Right kidney (tissue), 9 donors: ENCODE measurements at places on chromosomes 11 and 22.

DNA sequence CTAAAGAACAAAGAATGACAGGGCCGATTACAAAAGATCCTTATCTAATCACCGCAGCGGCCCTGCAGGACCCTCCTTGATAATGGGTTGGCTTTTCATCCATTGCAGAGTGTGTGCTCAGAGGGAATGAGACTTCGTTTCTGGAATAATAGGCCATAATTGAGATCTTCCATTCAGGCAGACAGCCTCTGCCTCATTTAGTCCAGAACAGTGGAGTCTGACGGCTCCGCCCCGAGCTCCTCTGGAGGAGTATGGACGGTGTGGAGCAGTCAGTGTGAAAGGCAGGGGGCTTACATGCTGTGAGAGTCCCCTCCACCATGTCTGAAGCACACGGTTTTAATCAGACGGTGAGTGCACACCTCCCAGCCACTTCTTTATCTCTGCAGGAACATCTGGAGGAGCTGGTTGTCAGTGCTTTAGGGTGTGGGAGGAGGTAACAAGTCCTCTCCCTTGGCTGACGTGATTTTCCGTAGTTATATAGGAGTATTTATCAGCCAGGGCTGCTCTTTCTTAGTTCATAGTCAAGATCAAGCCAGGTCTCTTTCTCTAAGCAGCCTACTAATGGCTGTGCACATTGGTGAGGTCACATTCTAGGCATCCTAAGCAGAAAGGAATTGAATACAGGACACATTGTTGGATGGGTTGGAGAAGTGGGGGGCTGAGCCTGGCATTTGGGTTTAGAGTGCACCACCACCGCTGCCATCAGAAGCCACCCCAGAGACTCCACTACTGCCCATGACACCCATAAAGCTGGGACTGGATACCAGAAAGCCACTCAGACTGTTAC, 1477.9 kb downstream of the TBC1D22A start:
- no peak for DNase-seq

GRCh38 chr11:84497981-84498411, 1129.1 kb downstream of the DLG2 start:
- DNase-seq = no peak

DNA sequence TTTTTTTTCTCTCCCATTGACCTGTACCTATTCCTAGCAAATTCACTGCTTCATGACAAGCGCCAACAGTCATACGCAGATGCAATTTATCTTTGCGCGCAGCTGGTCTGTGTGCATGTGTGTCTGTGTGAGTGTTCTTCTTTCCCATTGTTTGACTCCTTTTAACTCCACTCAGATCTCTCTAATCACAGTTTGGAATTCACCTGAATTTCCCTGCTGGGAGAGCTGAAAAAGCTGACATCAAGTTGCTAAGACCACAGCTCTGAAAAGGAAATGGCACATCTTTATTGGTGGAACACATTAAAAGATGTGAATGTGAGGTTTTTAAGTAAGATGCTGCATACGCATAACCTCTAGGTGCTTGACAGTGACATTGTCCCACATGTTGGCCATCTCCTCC, 187.4 kb upstream of the MTMR2 start:
- no peak for DNase-seq

DNA sequence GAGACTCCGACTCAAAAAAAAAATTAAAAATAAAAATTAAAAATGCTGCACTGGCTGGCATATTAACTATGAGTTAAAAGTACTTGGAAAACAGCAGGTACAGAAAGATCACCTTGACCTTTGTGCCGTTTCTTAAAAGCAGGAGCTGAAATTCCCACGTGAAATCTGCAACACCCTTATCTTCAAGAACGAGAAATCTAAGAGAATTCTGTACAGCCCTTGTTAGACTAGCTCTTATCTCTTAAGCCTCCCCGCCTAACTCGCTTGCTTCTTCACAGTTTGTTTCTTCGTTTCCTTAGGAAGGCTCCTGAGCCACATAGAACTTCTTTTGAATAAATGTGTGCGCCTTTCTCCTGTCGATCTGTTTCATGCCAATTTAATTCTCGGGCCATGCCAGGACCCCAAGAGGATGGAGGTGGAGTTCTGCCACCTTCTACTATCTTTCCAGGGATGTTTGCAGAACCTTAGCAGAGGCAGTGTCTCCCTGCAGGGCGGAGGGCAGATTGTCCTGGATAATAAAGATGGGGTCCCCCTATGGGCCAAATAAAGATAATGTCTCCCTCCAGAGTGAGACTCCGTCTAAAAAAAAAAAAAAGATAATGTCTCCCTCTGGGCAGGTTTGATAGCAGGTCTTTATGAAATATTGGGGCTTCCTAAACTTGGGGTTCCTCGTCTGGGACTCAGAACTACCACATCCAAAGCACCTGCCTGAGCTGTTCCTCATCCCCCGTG, 27.4 kb upstream of the SYT8 start:
- DNase-seq = no peak

DNA sequence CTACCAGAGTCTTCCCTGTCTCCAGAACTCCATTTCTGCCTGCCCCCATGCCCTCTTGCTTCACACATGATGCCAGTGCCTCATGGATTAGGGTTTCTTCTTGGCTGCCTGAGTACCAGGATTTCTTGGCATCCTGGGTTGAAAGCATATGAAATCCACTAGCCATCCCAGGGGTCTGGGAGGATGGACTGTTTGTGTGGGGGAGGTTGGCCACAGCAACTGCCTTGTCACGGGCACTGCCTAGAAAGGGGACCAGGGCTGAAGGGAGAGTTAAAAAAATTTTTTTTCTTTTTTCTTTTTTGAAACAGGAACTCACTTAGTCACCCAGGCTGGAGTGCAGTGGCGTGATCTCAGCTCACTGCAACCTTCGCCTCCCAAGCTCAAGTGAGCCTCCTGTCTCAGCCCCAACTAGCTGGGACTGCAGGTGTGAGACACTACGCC, 4.2 kb downstream of the USP35 start:
- no peak for DNase-seq

- no peak for DNase-seq
Observed at GRCh38 chr11:119700030-119700429, 29.0 kb downstream of the NECTIN1 start.

DNA sequence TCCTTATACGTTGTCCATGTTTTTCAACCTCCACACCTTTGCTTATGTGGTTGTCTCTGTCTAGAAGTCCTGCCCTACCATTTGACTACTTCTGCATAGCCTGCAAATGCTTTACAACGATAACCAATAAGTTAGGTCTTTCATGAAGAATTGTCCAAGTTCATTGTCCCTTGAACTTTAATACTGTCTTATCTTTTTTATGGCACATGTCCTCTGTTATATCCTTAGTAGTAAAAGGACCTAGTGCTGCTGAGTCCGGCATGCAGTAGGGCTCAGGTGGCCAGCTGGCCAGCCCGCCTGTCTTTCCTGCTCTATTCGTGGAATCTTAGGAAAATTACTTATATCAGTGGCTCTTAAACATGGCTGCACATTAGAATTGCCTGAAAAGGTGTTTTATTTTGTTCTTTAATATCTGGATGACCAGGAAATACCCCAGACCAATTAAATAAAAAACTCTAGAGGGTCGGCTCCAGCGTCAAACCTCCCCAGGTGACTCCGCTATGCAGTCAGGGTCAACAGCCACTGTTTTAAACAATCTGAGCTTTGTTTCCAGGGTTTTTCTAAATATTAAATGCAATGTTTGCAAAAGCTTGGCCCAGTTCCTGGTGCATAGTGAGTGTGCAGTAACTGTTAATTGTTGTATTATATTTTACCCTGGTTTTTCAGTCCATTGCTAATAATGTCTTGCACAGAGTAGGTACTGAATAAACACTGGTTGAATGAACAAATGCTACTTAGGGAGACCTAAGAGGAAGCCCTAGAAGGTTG, 64.6 kb upstream of the SESN3 start:
- no peak for DNase-seq

GRCh38 chr22:35872451-35872850, 154.8 kb downstream of the APOL5 start:
- DNase-seq = no peak

GRCh38 chr11:4146070-4146771, 51.6 kb downstream of the RRM1 start:
- DNase-seq = no peak

GRCh38 chr22:29253561-29254285, 14.1 kb downstream of the RHBDD3 start:
- no peak for DNase-seq

DNA sequence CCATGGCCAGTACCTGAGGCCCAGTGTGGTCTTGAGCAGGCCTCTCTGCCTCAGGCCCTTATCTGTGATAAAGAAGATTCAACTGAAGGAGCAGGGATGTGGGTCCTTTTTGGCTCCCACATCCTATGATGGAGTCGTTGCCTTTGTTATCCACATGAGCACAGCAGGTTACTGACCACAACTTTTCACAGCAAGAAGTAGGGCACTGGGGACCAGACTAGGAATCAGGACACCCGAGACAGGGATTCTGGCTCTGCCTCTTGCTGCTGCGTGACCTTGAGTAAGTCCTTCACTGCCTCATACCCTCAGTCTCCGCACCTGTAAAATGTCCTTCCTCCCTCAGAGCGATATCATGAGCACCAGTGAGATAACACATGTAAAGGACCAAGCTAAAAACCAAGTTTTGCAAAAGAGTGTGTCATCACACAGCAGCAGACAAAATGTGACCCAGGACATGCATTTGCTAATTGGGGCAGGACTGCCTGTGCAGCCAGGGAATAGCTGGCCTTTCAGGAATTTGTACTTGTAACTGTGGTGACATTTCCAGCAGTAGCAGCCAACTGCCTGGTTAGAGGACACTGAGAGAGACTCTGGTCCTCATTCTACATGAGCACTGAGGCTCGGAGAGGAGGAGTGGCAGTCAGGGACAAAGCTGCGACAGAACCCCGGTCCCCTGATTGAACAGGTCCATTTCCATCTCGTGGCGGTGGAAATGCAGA, 13.2 kb upstream of the SMIM35 start:
- no peak for DNase-seq
